ENCODE measurements at places on chromosomes 5 and 9.

DNA sequence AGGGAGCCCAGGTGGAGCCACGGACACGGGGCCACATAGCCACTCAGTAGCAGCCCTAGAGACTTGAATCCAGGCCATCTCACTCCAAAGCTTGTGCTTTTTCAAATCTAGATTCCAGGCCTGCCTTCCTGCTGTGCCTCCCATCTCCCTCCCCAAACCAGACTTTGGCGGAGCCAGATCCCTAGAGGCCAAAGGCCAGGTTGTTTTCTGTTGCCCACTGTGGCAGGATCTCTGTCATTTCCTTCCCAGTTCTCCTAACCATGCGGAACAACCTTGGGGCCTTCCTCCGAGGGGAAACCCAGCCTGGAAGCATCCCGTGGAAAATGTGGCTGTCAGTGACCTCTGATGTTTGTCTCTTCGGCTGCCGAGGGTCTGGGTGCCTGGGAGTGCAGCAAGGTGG is 16.4 kb upstream of the RPS14 start:
- no peak for DNase-seq

DNA sequence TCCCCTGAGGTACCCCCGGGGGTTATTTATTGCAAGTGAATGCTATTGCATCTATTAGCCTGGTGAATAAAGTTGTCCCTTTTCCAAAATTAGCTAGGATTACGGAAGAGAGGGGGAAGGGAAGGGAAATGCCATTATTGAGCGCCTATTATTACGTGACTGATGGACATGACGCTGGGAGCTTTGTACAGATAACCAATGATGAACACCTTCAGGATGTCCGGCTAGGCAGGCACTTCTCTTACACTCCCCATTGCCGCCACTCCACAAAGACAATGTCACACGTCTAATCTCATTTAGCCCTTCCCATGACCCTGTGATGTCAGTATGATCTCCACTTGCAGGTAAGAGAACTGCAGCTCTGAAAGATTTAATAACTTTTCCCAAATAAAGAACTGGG is 9.4 kb downstream of the GABRP start:
- no peak for DNase-seq

GRCh38 chr9:126793686-126794417 is 11.0 kb upstream of the ZBTB43 start:
- no peak for DNase-seq

- DNase-seq, result no peak
These were observed 66.4 kb downstream of the ZNF354C start for GRCh38 chr5:179126506-179126991.

- no peak for DNase-seq
These were observed 6.9 kb downstream of the ADAM19 start for GRCh38 chr5:157568720-157569119.
